CD8-positive, alpha-beta memory T cell (primary cell): ENCODE measurements at places on chromosomes 1 and 21. TPM values are rescaled to one million over a fixed set of nuclear protein-coding genes. Genes with fewer than 3 reads are reported as not detected.

The TMOD4 gene
- 1.0 TPM for polyA plus RNA-seq

The C1QB gene
- polyA plus RNA-seq = not detected

The PAX7 gene
- polyA plus RNA-seq = not detected

The TEX38 gene
- polyA plus RNA-seq = 0.37 TPM

The PLA2G2F gene
- polyA plus RNA-seq = not detected

The KRTAP13-2 gene
- not detected for polyA plus RNA-seq

The LEFTY2 gene
- polyA plus RNA-seq = not detected

The FAM163A gene
- polyA plus RNA-seq = not detected

The TACSTD2 gene
- polyA plus RNA-seq = not detected

The DCAF8 gene
- 54.2 TPM for polyA plus RNA-seq

The LAD1 gene
- not detected for polyA plus RNA-seq

The PIGK gene
- polyA plus RNA-seq = 37.7 TPM

The IGSF21 gene
- not detected for polyA plus RNA-seq

The KRTAP12-2 gene
- not detected for polyA plus RNA-seq

The SLAMF6 gene
- polyA plus RNA-seq = 201 TPM

The PTPN7 gene
- 91.4 TPM for polyA plus RNA-seq

The C1orf116 gene
- polyA plus RNA-seq = not detected

The HJV gene
- not detected for polyA plus RNA-seq

The NKAIN1 gene
- polyA plus RNA-seq = not detected

The PADI3 gene
- polyA plus RNA-seq = not detected

The CDCA8 gene
- 2.4 TPM for polyA plus RNA-seq

The GPR3 gene
- polyA plus RNA-seq = not detected

The CD1B gene
- polyA plus RNA-seq = not detected

The AMY1B gene
- not detected for polyA plus RNA-seq

The CDK18 gene
- polyA plus RNA-seq = 0.43 TPM

The VWA5B1 gene
- not detected for polyA plus RNA-seq

The GPATCH3 gene
- 15.2 TPM for polyA plus RNA-seq

The KCNE1 gene
- not detected for polyA plus RNA-seq
